ENCODE measurements at places on chromosomes 6 and 20.

GRCh38 chr6:26445934-26446667 is 5.8 kb downstream of the BTN3A3 start:
- DNase-seq = no peak

DNA sequence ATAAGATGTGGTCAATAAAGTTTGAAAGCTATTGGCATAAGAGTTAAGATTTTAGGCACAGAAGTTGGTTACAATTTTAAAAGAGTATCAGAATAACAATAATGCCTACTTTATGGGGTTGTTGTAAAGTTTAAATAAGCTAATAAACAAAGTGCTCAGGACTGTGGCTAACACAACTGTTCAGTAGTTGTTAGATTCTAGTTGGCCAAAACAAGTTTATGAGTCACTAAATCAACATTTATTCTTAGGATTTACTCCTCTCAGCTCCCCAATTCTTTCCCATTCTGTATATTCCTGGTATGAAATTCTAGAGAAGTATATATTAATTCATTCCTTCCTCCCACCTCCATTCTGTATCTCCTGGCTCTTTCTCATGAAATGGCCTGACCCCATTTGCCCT is 14.5 kb downstream of the RMND1 start:
- DNase-seq = no peak

DNA sequence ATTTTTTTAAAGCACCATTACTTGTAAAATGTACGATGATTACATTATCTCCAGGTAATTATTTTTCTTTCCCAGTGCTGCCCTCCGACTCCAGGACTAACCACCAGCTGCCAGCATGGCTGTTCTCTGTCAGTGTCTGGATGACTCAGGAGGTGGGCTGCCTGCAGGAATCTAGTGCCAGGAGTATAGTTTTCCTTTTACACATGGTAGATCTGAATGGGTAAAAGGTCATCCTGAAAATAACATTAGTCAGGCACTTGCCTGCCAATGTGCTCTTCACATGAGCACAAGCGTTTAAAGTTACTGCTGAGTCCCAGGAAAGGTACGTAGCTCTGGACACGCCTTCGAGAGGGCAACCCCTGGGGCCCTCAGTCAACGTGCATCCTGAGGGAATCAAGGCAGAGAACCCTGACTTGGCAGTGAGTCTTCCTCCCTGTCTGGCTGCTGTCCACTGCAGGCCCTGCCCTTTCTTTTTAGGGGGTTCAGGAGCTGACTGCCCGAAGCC is 2.4 kb downstream of the DYNLT1 start:
- DNase-seq = no peak

GRCh38 chr6:16089232-16090062 is 39.4 kb upstream of the MYLIP start:
- no peak for DNase-seq

- no peak for DNase-seq
Measured at GRCh38 chr20:52681288-52681687, 290.9 kb upstream of the TSHZ2 start.

- no peak for DNase-seq
Measured at GRCh38 chr6:156928126-156928525, 150.9 kb downstream of the ARID1B start.

- no peak for DNase-seq
Measured at GRCh38 chr6:85250586-85251220, 199.2 kb upstream of the NT5E start.

- DNase-seq = no peak
Measured at GRCh38 chr20:22810626-22811569, 224.2 kb upstream of the SSTR4 start.

DNA sequence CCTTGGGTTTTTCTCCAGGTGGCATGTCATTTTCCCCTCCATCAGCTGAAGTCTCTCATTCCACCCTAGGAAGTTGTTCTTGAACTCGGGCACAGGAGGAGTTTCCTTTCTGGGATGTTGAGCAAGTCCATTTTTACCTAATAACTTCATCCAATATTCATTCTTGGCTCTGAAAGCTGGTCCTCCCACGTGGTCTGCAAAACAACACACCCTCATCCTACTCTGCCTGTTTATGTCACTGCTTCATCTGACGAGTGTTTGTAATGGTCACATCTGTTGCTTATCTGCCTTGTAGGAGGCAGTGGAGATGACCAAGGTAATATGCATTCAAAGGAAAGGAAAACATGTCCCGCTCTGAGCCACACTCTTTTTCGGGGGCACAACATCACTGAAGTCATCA is 41.7 kb upstream of the AIG1 start:
- DNase-seq = no peak

DNA sequence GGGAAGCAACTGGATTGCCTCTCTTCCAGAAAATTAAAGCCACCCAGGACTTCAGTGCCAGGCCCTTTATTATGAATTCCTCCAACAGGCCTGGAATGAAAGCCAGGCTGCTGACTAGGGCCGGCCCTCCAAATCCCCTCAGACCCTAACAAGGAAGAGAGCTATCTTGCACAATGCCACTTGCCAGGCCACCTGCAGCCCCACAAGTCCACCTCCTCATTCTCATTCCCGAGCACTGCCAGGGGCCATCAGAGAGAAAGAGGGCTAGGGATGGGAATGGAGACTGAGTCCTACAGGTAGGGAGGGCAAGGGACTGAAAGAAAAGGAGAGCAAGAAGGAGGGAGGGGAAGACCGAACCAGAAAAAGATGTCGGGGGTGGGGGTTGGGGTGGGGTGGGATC is 86.5 kb downstream of the MRPL14 start:
- DNase-seq = no peak

DNA sequence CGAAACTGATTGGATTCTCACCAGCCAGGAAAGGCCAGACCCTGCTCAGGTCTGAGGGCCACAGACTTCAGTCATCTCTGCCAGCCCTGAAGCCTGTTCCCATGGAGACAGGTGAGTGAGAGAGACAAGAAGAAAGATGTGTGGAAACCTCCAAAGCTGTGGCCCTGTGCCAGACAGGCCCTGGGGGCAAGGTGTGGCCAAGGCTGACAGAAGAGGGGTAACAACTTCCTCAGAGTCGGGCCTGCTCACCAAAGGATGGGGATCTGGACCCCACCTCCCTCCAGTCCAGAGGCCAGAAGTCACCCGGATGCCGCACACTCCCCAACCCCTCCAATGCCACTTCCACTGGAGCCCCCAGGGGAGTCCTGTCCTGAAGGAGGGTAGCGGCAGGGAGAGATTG is 73.6 kb downstream of the MDGA1 start:
- DNase-seq = no peak

DNA sequence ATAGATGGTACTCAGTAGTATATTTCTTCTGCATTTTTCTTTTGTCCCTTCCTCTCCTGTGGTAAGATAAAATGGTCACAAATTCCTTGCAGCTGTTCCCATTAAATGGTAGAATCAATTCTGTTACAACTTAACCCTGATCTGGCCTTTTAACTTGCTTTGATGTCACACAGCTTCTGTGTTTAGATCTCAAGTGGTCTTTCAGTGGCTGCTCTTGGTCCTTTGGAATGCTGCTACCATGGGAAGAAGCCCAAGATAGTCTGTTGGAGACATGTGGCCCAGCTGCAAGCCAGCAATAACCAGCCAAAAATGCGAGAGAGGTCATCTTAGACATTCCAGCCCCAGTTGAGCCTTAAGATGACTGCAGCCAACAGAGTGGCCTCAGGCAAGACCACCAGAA is 429.7 kb downstream of the KIF16B start:
- no peak for DNase-seq

- DNase-seq = no peak
Measured at GRCh38 chr6:157585274-157586087, 204.5 kb downstream of the ZDHHC14 start.

GRCh38 chr6:132236744-132237143 is 164.5 kb downstream of the MOXD1 start:
- no peak for DNase-seq

- no peak for DNase-seq
Measured at GRCh38 chr20:62551407-62552323, 75.9 kb upstream of the GATA5 start.

DNA sequence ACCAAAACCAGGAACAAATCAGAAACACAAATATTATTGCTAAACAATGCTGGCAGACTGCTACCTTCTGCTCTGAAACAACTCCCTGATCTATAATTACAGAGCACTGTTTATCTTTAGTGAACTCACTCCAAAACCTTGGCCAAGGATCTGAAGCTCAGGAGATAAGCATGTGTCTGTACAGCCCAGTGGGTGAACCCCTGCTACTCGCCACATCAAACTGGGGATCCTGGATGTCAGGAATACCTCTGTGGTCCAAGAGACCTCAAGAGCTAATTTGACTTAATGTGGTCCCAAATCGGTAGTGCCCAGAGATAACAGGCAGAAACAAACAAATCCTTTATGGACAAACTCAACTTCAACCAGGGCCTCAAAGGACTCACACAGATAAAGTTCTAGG is 381.8 kb downstream of the KIF16B start:
- DNase-seq = no peak

DNA sequence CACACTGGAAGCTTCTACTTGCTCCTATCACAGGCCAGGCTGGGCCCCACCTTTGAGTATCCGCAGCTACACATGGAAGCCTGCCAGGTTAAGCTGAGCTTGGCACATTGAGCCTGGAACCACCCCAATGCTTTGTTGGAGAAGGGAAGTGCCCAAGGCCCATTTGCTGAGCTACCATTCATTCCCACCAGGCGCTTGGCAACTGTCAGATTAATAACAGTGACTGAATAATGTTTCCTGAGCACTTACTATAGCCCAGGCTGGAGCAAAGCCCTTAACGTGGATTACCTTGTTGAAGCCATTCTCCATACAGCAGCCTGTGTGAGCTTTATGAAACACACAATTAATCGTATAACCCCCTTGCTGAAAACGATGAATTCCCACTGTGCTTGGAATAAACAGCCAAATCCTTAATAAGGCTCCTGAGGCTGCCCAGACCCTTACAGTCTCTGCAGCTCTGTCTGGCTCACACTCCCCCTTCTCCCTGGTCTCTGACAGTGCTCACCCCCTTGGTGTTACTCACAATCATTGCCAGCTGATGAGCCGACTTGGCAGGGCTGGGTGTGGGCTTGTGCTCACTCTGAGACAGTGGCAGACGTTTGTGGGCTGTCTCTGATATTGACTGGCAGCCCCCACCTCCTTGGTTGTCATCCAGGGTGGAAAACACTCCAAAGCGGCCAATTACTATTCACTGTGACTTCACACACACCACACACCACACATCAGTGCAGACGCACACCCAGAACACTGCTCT is 357.1 kb downstream of the MAFB start:
- DNase-seq = no peak

- no peak for DNase-seq
Measured at GRCh38 chr20:21519136-21519584, 5.3 kb upstream of the NKX2-2 start.

DNA sequence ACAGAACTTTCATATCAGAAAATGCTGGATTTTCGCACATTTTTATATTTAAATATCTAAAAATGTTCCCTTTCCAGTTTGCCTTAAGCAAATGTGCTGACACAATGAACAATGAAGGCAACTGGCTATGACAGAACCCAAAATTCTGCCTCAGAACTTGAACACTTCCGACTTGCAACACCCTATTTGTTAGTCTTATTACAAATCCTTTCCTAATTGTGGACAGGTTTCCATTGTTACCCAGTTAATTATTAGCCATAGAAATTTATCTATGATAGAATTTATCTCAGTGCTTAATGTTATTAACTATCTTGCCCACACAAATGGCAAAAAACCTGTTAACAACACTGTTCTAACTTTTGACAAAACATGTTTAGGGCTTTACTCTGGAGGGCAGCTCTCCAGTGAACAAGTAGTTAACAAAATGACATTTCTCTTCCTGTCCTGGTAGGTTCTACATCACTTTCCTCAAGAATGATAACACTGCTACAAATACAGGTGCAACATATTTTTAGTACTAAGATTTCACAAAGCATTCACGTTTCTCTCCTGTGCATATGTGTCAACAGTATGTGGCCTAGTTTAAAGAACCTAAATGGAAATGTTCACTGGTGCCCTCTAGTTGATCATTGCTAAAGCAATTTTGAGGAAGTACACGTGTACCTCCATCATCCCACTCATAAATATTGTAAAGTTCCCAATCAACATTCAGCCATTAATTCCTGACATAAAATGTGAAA is 58.4 kb downstream of the HIVEP2 start:
- no peak for DNase-seq

DNA sequence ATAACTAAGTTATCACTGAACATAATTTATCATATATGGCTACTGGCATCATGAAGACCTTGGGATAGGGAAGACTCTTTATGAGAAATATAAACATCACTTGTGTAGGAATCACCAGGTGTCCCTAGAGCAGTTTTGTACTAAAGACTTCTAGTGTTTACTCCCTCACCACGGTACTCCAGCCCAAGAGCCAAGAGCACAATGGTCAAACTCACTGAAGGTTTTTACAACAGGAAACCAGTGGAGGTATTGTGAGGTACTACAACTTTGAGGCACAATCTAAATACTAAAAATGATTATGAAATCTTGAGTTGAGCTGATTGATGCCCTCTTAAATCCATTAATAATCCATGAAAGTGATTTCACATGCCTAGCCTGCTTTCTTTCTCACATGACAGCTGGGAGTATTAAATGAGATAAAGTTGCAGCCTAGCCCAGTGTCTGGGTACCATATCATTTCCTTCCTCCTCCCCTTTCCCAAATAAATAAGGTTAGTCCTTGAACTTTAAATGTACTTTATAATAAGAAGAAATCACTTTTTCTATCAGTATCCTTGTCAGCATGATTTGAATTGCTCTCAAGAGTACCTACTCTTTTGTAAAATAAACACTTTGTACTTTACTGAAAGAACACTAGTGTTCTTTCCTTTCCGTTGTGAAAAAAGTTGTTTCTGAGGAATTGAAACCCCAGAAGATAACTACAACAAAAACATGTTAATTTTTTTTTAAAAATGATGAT is 26.5 kb downstream of the GLO1 start:
- no peak for DNase-seq

- DNase-seq = no peak
Measured at GRCh38 chr6:136338486-136338885, 48.8 kb upstream of the BCLAF1 start.

DNA sequence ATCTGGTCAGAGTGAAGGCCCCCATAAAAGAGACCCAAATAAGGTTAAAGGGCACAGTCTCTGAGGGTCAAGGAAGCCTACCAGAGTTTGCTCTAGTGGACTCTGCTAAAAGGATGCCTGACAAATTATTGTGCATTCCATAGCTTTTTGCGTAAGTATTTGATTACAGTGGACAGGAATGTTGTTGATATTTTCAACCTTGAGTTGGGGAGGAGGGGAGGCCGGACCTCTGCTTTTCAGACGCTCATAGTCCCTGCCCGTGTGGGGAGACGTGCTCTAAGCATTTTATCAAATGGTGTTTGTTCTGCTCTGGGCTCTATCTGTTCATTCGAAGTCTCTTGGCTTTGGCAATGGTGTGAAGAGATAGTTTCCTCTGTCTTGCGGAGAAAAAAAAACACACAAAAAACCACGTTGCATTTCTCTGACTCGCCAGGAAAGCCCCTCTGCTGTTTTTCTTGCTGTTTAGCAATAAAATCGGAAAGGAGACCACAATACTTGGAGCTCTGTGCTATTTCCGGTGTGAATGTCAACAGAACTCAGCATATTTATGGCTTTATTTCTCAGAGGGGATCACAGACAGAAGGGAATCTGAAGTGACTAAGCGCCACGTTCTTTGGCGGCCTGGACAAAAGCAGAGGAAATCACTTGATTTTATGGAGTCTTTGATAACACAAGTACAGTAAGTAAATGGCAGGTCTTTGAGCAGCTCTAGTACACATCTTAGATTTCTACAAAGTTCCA is 159.8 kb downstream of the ZFP64 start:
- no peak for DNase-seq

Measured in memory B cell (primary cell).